ENCODE measurements at places on chromosomes 4 and X. TPM values are rescaled to one million over a fixed set of nuclear protein-coding genes. Genes with fewer than 3 reads are reported as not detected.

DNA sequence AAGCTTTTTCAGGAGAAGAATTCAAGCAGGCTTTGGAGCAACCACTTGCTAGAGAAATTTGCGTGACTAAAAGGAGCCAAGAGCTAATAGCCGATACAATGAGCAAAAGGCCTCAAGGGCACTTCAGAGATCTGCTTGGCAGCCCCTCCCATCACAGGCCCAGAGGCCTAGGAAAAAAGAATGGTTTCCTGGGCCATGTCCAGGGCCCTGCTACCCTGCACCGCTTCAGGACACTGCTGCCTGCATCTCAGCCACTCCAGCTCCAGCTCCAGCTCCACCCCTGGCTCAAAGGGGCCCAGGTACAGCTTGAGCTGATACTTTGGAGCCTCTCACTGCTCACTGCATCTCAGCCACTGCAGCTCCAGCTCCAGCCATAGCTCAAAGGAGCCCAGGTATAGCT, 98.9 kb downstream of the FAM13A start:
- no peak for DNase-seq

MAGEA11 gene
- total RNA-seq: not detected

GRCh38 chr4:152065545-152065944, 304.7 kb upstream of the GATB start:
- DNase-seq: peak; percentile 11

GRCh38 chr4:33088713-33089112, 2368.5 kb downstream of the PCDH7 start:
- DNase-seq: no peak

- no peak for DNase-seq
Observed at GRCh38 chrX:150694738-150695410, 1.7 kb downstream of the MTMR1 start.

DNA sequence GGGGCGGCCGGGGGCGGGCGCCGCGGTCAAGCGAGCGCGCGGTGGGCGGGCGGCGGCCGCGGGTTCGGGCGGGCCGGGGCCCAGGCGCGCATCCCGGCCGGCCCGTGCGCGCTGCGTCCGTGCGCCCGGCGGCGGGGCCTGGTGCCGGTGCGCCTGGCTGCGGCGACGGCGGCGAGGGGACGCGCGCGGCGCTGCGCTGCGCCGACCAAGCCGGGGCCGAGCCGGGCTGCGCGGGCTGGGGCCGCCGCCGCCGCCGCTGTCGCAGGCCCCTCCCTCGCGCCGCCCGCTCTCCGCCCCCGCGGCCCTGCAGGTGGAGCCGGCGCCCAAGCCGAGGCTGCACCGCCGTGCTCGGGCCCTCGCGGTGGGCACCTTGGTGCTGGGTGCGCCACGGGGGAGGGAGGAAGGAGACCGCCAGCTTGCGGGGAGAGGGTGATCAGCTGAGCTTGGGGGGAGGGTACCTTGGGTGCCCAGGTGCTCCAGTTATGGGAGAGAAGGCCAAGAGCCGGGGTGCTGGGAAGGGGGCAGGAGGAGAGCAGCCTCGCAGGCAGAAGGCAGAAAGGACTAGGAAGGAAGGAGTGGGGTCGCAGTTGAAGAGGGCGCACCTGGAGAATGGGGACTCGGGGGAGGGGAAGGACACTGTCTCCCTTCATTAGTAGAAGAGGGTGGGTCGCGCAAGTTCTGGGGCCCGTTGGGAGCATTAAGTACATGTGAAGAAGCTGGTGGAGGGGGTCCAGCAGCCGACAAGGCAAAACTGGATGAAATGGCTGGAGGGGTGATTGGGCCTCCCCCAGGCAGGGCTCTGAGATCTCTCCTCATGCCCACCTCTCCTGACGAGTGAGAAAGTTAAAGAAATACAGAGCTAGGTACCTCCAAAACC, at the start of gene PPP2R2C:
PPP2R2C (minus strand) TSS at position 228 of the 877 bp plus-strand sequence. CDS start 385 bp downstream, outside the sequence.
- DNase-seq: no peak

DNA sequence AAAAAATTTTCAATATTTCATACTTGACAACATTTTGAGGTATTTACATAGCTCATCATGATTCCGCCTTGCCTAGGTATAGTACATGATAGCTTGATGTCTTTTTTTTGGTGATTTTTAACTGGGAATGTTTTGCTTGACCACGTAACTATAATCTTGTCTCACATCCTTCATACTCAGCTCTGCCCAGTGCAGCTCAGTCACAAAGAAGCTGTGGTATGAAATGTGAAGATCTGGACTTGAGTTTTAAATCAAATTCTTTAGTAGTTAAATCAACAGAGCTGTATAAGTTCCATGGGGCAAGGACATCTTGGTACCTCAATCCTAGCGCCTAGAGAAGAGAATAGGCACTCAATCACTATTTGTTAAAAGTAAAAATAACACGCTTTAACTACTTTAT, 276.3 kb upstream of the DKK2 start:
- DNase-seq: no peak

SLC4A4 gene
- 0.14 TPM for total RNA-seq

GRCh38 chr4:6782147-6782845, at the start of gene KIAA0232:
KIAA0232 (plus strand) TSS chr4:6782727; CDS start chr4:6824454, 41,727 bp downstream.
- DNase-seq: peak; percentile 88

SLC6A14 gene
- not detected for total RNA-seq

CPZ gene
- total RNA-seq: not detected

Measured in CD4-positive, alpha-beta T cell (primary cell).